ENCODE measurements at places on chromosomes 5 and 9.

GRCh38 chr5:15320871-15321270, 179.1 kb upstream of the FBXL7 start:
- DNase-seq = no peak

DNA sequence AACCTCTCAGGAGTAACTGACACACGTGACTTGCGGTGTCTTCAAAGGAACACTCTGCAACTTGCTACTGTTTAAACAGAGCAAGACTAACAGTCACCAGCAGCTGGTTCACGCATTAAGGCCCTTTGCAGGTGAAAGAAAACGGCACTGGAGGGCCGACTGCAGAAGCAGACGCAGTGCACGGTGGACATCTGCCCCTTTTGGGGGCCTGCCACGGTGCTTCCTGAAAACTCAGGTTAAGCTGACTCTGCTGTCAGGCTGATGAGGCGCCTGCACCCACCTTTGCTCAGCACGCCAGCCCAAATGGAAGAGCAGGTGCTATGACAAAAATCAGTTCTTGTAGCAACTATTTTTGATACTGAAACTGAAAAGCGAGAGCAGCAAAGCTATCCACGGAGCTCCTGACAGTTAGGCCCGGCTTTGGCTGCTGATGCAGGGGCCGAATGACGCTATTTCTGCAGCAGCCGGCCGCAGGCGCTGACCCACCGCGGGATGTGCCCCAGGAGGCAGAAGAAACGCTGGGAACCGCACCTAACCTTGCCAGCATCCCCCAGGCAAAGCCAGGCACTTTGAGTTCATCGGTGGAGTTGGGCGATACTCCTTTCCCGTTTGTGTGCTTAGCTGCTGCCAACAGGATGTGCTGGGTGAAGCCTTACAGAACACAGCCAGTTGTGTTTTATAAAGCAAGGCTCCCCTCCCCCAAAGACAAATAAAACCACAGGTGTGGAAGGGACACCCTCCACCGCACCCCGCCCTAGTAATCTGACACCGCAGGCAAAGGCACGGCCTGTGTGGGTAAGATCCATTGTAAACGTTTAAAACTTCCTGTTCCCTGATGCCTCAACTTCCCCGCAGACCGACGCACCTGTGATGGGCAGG, 21.1 kb upstream of the TERT start:
- peak; percentile 75 for DNase-seq

DNA sequence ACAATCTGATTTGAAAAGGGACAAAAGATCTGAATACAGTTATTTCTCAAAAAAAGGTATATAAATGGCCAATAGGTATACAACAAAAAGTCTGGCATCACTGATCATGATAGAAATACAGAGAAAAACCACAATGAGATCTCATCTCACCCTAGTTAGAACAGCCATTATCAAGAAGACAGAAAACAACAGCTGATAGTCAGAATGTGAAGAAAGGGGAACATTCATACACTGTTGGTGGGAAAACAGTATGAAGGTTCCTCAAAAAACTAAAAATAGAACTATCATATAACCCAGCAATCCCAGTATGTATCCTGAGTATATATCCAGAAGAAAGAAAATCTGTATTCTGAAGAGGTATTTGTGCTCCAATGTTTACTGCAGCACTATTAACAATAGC, 75.7 kb upstream of the OR2K2 start:
- no peak for DNase-seq

GRCh38 chr9:79719989-79720388, 148.2 kb downstream of the TLE4 start:
- no peak for DNase-seq

- no peak for DNase-seq
Measured at GRCh38 chr5:79074641-79075040, 5.1 kb downstream of the BHMT2 start.

- no peak for DNase-seq
Measured at GRCh38 chr5:42912184-42912798, 100.6 kb upstream of the SELENOP start.

GRCh38 chr5:142095651-142096330, 12.8 kb upstream of the NDFIP1 start:
- no peak for DNase-seq

DNA sequence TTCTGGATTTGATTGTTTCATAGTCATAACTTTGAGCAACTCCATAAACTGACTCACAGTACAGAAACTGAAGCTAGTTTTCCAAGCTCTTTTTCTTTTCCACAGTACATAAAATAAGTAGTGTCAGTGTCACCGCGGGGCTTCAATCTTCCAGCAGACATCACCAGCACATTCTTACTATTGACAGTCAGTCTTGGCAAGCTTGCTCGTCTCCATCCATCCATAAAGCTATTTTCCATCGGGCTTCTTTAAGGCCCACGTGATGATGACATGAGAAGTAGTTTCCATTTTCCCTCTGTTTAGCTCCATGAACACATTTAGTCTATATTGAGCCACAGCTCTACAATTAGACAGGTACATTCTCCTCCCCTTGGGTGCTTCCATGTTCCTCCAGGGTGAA, 443.4 kb downstream of the KDM4C start:
- DNase-seq = no peak

DNA sequence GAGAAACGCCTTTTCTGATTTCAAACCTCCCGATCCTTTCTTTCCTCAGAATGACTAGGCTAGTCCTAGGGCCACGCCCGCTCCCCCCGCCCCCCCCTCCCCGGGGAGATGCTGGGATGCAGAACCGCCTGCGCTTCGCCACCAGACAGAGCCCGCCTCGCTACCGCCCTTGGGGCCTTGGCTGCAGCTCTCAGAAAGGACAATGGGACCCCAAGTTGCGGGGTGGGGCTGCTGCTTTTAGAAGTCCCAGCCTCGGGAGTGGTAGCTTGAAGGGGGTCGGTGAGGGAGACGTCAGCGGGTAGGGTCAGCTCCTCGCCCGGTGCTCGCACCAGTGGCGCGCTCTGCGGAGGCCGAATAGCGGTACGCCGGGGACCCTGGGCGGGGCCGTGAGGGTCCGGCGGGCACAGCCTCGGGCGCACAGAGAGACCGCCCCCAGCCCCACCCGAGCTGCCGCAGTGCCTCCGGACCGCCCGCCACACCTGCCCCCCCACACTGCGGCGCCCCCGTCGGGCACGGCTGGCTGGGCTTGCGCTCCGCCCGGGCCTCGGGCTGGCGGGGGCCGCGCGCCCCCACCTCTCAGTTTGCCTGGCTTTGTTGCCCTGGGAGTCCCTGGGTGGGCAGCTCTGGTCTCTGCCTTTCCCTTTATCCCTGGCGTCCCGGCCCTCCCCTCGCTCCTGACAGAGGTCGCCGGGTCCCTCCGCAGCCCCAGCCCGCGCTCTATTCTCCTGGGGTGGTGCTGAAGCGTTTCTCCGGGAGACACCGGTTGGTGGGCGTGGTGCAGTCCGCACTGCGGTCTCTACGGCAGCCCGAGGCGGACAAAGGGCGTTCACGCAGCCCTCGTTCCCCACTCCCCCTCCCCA, 1.2 kb downstream of the MAP1B start:
- DNase-seq = peak; percentile 92

GRCh38 chr5:72242796-72243475, 77.1 kb downstream of the MRPS27 start:
- no peak for DNase-seq

DNA sequence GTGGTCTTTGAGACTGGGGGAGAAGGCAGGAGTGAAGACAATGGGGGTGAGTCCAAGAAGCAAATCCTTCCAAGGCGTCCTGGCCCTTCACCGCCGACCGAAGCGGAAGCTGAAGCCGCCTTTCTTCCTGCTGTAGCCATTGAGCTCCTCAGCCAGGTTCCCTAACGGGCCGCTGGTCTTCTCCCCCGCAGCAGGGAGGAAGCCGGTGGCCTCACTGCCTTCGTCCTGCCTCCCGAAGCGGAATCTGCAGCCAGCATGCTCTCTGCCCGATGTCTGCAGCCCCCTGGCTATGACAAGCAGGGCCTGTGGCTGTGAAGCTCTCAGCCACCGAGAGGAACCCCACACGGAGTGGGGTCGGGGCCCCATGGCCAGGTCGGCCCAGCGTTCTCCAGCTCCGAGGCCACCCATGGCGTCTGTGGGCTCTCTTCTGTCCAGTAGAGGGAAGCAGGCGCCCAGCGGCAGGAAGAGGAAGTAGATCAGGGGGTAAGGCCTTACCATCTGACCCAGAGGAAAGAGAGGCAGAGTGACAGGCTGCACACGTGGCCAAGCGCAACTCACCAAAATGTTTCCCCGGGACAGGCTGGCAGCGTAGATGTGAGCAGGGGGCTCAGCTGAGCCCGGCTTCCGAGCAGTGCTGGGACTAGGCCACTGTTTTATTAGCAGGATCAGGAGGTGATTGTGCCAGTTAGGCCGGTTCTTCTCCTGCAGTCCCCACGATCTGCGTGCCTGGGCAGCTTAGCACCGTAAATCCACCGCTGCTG, 3.1 kb downstream of the QRFP start:
- peak; percentile 81 for DNase-seq

DNA sequence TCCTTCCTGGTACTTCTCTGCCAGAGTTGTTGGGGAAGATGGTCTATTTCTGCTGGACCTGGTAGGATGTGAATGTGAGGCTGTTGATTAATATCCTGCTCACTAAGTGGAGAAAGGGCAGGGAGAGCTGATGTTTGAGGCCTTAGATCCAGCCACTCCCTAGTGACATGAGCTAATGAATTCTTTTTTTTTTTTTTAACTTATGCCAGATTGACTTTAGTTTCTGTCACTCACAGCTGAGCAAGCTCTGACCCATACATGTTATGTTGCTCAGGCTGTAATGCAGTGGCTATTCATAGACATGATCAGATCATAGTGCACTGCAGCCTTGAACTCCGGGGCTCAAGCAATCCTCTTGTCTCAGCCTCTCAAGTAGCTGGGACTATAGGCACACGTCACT, 75.1 kb upstream of the SPRY4 start:
- no peak for DNase-seq

GRCh38 chr9:36126016-36126730, 10.4 kb upstream of the GLIPR2 start:
- no peak for DNase-seq

DNA sequence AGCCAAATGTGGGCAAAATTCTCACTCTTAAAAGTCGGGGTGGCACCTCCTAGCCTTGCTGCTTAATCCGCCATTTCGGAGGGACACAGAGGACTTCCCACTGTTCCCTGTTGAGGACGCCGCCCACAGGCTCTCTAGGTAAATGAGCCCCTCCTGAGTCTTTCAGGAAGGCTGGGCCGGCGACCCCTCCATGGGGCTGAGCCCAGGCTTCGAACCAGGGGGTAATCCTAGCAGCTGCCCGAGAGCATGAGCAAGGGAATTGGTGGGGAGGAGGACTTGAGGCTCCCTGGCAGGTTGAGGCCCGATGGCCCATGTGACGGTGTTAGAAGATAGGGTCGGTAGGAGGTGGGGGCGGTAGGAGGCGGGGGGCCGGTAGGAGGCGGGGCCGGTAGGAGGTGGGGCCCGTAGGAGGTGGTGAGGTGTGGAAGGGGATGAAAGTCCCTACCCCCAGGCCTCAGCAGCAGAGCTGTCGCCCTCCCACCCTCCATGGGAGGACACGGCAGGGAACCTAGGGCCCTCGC, 17.1 kb downstream of the SLC12A7 start:
- DNase-seq = peak; percentile 65

DNA sequence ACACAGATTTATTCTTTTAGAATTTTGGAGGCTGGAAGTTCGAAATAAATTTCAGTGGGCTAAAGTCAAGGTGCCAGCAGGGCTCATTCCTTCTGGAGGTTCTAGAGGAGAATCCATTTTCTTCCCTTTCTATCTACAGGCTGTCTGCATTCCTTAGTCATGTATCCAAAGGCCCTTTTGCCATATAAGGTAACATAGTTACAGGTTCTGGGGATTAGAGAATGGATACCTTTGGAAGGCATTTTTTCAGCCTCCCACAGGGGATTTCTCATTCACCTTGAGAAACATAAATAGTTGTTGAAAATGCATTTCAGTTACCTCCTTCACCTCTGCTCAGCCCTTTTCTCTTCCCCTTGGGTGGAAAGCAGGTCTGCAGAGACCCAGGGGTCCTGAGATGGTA, 280.0 kb upstream of the MAP3K1 start:
- no peak for DNase-seq

- no peak for DNase-seq
Measured at GRCh38 chr5:125874717-125875116, 548.5 kb upstream of the GRAMD2B start.
